Caudate nucleus (tissue), 63 donors: ENCODE measurements at places on chromosomes 2 and 18.

DNA sequence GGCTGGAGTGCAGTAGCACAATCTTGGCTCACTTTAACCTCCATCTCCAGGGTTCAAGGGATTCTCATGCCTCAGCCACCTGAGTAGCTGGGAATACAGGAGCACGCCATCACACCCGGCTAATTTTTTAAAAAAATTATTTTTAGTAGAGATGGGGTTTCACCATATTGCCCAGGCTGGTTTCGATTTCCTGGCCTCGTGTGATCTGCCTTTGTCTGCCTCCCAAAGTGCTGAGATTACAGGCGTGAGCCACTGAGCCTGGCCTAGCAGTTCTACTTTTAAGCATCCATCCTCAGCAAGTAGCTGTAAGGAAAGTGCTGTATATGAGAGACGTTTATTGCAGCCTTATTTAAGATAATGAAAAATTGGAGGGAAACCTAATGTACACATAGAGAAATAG is 79.7 kb downstream of the ZDBF2 start:
- no peak for DNase-seq

- no peak for DNase-seq
These were observed 1662.9 kb downstream of the SUCLG1 start for GRCh38 chr2:82796132-82796531.

GRCh38 chr18:76453057-76453561 is 41.9 kb downstream of the ZNF516 start:
- DNase-seq = no peak

- no peak for DNase-seq
These were observed 549.5 kb downstream of the EPHA4 start for GRCh38 chr2:221022554-221022953.

DNA sequence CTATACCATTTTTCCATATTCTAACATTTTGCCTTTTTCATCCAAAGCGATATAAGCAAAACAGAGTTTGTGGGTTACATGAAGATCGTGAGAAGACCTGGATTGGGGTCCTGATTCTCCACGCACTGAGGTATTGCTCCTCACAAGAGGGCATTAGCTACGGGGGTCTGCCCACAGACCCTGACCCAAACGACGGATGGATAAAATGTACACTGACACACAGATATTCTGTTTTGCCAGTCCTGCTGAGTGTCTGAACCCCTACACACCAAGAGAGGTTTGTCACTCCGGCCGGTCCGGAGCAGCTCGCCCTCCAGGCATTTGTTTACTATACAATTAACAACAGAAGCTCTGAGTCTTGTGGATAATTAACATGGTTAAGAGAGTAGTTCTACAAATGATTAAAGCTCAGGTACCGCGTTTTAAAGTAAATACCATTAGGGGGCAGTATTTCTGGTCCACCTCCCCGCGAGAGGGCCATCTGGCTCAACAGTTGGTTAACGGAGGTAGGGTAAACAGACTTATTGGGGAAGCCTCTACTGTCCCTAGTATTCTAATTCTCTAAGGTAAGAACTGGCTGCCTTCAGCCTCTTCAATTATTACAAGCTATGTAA is 28.4 kb downstream of the SCYGR8 start:
- DNase-seq = no peak

DNA sequence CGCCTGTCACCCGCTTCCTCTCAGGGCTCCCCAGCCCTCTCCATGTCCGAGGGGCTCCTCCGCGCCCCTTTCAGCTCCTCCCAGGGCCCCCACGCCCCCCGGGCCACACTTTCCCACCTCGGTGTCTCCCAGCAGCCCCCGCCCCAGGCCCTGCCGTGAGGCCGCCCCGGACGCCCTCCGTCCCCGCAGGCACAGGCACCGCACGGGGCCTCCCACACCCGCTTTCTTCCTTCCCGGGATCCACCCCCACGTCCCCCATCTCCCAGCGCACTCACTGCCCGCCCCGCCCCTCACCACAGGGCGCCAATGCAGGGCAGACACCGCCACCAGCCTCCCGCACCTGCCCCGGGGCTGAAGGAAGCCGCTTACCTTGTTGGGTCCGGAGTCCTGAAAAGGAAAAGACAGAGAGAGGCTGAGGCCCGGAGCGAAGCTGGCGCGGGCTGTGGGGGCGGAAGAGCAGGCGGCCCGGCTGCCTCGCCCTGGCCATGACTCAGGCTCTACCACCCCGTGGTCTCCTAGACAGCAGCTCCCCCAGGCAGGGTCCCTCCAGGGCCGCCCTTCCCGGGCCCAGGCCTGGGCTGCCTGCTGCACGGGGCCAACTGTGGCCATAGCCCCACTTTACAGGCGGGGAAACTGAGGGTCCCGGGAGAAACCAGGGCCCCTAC is 37.7 kb downstream of the KIF1A start:
- DNase-seq = no peak

DNA sequence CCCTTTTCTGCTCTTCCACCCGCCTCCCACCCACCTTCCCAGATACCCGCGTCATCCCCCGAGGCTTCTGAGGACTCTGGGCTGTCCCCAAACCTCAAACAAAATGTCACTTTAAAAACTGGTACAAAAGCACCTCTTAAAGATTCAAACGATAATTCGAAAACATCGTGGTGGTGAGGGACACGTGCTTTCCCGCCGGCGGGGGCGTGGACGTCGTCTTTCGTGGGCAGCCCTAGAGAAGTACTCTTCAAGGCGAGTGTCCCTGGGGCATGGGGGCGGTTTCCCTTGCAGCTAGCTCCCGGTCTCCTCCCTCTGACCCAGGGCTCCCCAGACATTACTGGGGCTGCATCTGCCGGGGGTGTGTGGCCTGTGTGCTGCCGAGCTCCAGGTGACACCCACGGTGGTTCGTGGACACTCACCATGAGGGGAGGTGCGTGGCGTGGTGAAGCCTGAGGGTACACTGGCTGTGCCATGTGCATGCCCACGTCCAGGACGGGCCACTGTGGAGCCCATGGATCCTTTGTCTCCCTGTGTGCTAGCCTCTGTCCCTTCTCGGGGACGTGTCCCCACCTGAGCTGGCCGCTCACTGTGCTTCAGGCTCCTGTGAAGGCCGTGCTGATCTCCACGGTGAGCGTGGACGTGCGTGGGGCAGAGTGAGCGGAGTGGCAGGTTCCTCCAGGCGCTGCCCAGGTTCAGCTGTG is 117.8 kb downstream of the NFATC1 start:
- DNase-seq = no peak

GRCh38 chr2:191999101-191999841 is 152.4 kb upstream of the CAVIN2 start:
- no peak for DNase-seq

DNA sequence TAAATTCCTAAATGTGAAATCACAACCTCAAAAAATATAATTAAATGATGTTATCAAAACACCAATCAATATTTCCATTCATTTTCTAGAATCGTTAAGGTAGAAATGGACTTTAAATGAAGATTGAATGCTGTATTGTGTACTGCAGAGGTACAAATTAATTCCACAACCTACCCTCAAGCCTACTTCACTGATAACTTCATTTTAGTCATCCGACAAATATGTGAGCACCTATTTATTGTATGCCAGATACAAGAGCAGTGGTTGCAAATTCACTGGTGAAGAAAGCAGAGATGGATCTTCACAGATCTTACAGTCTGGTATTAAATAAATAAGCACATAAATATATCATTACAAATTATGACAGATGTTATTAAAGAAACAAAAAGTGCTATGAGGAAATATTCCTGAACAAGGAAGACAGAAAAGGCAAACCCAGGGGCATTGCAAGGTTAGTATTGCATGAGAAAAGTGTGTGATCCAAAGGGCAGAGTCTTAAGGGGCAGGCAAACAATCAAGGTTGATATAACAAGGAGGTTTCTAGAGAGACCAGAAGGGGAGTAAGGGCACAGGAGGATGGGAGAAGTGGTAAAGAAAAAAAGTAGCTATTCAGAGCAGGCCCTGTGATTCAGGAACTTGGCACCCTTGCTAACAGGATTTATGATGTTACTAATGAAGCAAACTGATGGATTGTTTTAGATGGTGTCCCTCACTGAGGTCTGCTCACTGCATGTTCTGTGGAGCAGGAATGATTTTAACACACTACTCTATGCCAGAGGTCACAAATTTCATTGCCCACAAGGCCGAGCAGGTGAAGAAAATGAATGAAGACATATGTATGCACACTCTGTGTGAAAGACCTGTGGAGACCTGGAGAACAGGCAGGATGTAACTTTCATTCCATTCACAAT is 128.0 kb upstream of the CCDC150 start:
- no peak for DNase-seq

- DNase-seq = no peak
These were observed at the start of gene ASB18 for GRCh38 chr2:236264256-236264655. TSS of gene ASB18 (minus strand) at chr2:236264406. CDS start at chr2:236264345, 61 bp downstream.

- no peak for DNase-seq
These were observed 651.3 kb downstream of the DCDC2C start for GRCh38 chr2:4354678-4355077.

GRCh38 chr2:174590928-174591648 is 6.5 kb downstream of the WIPF1 start:
- DNase-seq = no peak

- no peak for DNase-seq
These were observed 45.5 kb downstream of the TWSG1 start for GRCh38 chr18:9380101-9380500.

- no peak for DNase-seq
These were observed 167.3 kb upstream of the GLI2 start for GRCh38 chr2:120568089-120568974.
